ENCODE measurements at places on chromosomes 1 and 21. TPM values are rescaled to one million over a fixed set of nuclear protein-coding genes. Genes with fewer than 3 reads are reported as not detected.

CHI3L1 gene
- 0.74 TPM for total RNA-seq

LMNA gene
- 20.4 TPM for total RNA-seq

SPRR3 gene
- not detected for total RNA-seq

MATN1 gene
- under 0.01 TPM for total RNA-seq

PEAR1 gene
- total RNA-seq: 0.98 TPM

PPIAL4G gene
- total RNA-seq: 0.25 TPM

All from temporal lobe (tissue), 4 donors.